ENCODE measurements at places on chromosomes 12 and 14.

DNA sequence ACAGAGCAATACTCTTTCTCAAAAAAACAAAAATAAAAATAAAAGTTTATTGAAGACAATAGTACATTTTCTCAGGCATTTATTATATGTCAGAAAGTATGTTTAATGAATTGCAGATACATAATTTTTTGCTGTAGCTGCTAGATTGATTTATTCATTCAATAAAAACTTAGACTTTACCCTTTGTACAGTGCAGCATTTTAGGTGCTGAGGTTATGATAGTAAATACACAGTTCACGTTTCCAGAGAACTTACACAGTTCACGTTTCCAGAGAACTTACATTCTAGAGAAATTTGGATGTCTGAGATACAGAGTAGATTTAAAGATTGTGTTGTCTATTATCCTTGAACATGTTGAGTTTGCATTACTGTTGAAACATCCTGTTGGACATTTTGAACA is 25.3 kb downstream of the TMTC3 start:
- no peak for DNase-seq

DNA sequence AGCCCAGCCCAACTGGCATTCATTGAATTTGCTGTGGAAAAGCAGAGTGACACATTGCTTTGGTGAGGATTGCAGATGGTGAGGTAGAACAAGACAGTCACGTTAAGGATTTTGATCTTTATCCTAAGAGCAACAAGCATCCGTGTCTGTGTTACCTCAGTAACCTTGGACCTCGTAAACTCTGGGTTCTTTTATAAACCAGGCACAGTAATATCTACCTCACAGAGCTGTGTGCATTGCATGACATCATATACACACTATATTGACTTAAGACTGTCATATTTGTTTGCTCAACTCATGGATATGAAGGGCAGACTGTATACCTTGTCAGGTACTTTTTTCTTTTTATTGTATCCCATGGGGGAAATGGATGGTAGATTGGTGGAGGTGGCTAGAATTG is 156.2 kb downstream of the ETV6 start:
- no peak for DNase-seq

DNA sequence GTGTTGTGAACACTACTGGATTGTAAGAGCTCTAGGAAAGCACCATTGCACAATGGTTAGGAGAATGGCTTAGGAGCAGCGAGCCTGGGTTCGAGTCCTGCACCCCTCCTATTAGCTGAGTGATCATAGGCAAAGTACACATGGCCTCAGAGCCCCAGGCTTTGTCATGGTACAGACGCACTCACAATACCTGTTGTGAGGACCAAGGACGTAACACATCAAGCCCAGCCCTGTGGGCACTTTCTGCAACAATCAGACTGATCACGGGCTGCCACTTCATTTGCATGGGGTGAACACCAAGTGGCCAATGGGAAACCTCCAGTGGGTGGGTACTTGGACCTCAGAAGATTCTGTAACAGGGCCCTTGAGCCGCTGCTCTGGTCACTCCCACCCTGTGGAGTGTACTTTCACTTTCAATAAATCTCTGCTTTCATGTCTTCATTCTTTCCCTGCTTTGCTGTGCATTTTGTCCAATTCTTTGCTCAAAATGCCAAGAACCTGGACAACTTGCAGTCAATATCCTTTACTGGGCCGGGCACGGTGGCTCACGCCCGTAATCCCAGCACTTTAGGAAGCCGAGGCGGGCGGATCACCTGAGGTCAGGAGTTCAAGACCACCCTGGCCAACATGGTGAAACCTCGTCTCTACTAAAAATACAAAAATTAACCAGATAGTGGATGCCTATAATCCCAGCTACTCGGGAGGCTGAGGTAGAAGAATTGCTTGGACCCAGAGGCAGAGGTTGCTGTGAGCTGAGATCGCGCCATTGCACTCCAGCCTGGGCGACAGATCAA is 28.2 kb downstream of the GLRX5 start:
- DNase-seq, result no peak

GRCh38 chr12:98188650-98189077 is 326.7 kb upstream of the TMPO start:
- DNase-seq, result no peak

DNA sequence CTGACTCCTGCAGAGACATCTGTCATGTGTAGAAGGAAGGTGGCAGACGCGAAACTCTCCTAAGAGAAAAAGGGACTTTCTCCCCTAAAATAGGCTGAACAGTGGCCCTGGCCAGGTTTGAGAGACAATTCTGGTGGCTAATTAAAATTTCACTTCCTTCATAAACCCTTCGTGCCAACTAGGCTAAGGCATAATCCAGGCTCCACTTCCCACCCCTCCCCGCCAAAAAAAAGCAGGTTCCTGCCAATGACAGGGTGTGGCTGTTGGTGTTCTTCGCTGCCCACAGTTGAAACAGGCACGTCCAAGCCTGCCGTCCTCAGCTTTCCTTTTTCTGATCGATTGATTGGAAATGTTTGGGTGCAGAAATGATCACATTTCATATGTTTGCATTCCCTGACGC is 144.6 kb downstream of the GCH1 start:
- no peak for DNase-seq

DNA sequence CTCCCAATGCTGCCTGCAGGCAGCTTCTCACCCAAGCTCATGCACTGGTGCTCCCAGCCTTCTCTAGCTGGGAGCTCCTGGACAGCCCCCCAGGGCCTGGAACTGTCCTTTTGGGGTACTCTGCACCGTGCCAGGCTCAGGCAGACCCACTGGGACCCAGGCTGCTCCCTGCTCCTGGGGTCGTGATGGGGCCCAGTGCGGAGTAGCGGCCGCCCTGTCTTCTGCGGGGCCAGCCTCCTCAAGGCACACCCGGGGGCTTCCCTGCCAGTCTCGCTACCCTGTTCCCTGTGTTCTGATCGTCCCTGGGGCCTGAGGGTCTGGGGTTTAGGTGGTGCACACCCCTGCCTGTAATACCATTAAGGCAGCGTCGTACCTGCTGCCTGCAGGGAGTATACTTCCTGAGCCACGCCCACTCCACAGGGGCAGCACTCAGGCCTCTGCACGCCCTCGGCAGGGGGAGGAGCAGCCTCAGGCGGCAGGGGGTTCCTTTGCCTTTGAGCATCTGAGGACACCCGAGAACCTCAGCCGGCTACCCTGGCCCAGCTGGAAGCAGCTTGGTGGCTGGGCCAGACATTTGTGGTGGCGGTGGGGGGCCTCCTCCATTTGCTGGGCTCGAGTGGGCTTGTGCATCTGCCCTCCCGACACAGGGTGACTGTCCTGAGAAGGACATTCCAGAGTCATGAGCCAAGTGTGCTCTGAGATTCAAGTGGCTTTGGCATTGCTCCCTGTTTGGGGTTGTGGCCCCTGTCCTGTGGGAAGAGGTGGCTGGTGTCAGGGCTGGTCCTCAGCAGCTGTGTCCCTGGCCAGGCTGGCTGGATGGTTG is 9.2 kb upstream of the CRIP2 start:
- DNase-seq, result no peak

- DNase-seq, result no peak
Observed at GRCh38 chr12:131003716-131004045, 50.0 kb downstream of the ADGRD1 start.

GRCh38 chr14:106683631-106684030 is 1157.2 kb downstream of the TMEM121 start:
- no peak for DNase-seq

DNA sequence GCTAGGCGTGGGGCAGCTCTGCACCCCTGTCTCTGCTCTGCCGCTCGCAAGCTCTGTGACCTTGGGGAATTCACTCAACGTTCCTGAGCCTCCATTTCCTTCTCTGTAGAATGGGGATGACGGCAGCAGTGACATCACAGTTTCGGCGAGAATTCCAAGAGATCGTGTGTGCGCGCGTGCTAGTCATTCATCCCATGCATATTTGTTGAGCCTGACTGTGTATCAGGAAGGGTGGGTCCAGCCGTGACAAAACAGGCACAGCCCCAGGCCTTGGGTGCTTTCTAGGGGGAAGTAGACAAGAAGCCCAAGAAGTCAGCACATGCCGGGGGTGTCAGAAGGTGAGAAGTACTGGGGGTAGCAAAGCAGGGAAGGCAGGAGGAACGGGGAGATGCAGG is 145.6 kb upstream of the NCOR2 start:
- DNase-seq, result no peak

DNA sequence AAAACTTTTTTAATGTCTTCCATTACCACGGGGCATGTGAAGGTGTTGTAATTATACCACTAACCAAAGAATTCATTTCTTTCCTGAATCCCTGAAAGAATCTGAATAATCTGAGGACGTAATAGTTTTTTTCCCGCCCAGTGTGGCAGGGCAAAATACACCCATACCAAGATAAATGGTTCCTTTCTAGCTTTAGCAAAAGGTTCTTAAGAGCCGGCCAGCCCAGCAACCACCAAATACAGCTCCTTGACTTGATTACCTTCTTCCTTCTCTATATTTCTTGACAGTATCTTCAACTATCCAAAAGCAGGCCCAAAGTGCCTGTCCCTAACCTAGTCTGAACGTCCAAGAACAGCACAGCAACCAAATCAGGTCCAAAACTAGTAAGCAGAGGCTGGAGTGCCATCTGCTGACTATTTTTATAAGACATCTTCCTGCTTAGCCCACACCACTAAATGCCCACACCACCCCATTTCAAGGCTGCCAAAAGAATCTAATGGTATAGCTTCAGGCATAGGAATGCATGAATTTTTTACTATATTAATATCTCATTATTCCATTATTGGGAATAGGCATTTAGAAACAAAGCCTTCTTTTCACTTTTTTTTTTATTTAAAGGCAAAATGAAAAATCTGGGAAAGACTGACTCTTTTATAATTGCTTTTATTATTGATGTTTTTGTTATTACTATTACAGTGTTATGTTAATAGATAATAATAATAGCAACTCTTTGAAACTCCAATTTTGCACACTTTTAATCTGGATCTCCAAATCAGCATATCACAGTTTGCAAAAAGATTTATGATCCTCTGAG is 524.4 kb downstream of the MED13L start:
- peak; percentile 44 for DNase-seq

GRCh38 chr14:71551291-71551950 is 380.8 kb upstream of the RGS6 start:
- peak; percentile 57 for DNase-seq

DNA sequence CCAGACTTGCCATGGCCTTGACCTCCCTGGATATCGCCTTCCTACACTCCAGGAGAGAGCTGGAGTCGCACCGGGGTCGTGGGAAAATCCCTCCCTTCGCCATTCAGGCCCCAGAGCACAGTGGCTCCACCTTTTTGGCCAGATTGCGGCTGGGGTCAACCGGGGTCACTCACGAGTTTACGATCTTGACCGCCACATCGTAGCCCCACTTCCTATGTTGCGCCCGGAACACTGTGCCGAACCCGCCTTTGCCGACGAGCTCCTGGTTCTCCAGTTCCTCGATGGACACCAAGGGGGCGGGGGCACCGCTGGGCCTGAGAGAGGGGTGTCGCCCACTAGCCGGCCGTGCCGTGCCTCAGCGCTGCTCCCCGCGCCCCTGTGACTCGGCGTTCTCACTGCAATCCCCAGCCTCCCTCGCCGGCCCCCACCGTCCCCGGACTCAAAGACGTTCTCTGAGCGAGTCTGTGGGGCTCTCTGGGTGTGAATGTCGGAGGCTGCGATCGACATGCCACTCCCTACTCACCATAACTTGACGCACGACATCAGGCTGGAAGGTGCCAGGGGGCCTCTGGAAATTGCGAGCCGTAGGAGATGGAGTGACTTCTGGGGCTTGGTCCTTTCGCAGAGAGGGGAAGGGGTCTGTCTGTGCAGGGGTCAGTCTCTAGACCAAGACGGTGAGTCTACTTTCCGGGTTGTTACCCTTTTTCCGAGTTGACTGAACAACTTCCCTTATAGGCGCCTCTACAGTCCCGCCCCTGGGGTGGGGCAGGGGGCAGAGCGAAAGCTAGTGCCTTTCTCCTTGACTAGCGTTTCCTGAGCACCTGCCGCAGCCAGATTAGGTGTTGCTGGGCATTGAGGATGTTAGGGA is at the start of gene RIPK3:
Gene RIPK3 (minus strand): TSS at position 708 of the 868 bp plus-strand sequence. CDS start 165 bp downstream, at position 543.
- DNase-seq, result no peak

DNA sequence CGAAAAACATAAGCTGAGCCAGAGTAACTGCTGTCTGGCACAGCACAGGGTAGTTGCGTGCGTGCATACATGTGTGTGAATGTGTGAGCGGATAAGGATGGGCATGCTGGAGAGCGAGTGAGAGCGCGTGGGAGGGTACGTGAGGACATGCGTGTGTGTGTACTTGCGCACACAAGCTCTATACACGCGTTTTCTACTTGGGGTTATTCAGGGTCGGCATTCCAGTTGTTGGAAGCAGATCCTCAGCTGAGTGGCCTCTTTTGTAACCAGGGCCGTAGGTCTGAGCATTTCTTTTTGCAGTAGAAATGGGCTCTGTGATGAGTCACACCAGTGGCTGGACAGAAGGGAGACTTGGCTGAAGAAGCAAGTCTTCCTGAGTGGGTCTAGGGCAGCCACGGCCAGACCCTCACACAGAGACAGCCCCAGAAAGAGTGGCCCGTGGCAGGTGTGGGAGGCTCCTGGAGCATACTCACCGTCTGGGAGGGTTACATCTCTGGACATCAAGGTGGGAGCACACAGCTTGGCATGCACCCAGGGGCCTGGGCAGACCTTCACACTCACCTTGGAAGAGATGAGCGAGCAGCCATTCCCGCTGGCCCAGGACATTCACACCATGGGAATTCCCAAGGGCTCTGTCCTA is 78.0 kb downstream of the LRRC74A start:
- peak; percentile 61 for DNase-seq

DNA sequence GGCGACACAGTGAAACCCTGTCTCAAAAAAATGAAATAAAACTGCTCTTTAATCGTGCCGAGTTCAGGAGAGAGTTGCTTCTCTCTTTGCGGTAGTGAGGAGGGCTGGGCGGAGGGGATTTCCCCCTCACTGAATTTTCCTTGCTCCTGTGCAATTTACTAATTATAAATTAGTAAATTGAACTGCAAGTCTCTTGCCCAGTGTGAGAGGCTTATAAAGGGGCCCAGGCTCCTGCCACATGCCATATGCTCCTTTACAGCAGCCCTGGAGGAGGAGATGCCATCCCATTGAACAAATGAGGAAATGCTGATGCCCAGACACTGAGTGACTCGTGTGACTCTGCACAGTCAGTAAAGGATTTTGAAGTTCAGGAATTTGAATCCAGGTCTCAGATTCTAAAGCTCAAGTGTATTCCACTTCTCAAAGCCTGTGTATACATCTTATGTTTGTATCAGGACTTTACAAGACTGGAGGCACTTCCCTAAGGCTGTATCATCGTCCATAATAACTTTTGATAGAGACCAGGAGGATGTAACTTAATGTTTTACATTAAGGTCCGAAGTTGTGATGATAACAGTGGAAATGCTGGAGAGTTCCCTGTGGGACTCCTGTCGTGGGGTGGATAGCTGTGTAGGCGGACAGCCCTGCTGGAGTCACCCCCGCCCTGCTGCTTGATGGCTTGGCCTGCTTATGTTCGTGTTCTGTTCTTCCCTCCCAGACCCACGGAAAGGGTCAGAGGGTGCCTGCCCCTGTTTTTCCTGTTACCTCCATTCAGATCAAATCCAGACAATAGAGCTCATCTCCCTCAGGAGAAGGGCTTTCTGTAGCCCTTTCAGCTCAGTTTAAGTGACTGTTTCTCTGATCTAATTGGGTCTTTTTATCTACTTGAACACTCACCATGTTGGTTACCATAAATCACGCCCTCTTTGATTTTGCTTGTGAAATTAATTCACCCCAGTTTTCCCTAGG is 13.9 kb downstream of the PELI2 start:
- DNase-seq, result no peak

GRCh38 chr12:15562263-15562662 is 226.9 kb downstream of the EPS8 start:
- no peak for DNase-seq

GRCh38 chr14:52380294-52380693 is 66.2 kb downstream of the PTGER2 start:
- DNase-seq, result no peak

- DNase-seq, result no peak
Observed at GRCh38 chr12:44581642-44582242, 294.4 kb downstream of the NELL2 start.

All from astrocyte of the cerebellum (primary cell).